HCT116 (cell line): ENCODE measurements at places on chromosomes 5 and 9.

GRCh38 chr9:74555565-74555964, 58.4 kb downstream of the RORB start:
- H3K27me3 ChIP-seq: peaks cover 9% of the 10 kb centered on the region
- no peak overlapping the region for H3K27ac ChIP-seq
- DNase-seq: no peak
- H3K4me1 ChIP-seq: no peaks in the 10 kb centered on the region
- no peaks in the 10 kb centered on the region for H3K36me3 ChIP-seq
- H3K4me3 ChIP-seq: no peak overlapping the region

DNA sequence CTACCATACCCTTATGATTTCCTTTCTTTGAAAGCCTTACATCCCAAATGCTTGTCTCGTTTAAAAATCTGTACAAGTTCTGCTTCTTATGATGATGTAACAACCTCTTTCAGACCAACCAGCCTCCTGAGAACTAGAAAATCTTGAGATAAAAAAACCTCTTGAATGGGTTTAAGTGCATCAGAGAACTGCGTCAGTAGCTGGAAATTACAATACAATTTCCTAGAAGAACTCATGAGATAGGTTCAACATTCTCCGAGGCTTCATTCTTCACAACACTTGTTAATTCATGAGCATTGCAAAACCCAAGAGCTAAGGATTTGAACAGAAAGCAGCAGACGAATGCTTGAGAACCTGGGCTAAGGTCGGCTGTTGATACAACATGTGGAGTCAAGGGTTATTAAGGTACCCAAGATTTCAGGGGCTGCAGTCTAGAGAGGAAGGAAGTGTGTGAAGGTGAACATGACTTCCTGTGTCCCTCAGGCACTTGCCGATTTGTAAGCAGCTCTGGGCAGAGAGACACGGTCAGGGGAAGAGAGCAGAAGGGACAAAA, 286.0 kb downstream of the ICE1 start:
- no peak overlapping the region for H3K27ac ChIP-seq
- DNase-seq: no peak
- no peaks in the 10 kb centered on the region for H3K4me1 ChIP-seq
- no peak overlapping the region for H3K4me3 ChIP-seq
- no peaks in the 10 kb centered on the region for H3K36me3 ChIP-seq

- no peaks in the 10 kb centered on the region for H3K4me1 ChIP-seq
- no peak for DNase-seq
- H3K27me3 ChIP-seq: no peaks in the 10 kb centered on the region
These were observed 30.0 kb downstream of the GOLM1 start for GRCh38 chr9:86069206-86069869.

DNA sequence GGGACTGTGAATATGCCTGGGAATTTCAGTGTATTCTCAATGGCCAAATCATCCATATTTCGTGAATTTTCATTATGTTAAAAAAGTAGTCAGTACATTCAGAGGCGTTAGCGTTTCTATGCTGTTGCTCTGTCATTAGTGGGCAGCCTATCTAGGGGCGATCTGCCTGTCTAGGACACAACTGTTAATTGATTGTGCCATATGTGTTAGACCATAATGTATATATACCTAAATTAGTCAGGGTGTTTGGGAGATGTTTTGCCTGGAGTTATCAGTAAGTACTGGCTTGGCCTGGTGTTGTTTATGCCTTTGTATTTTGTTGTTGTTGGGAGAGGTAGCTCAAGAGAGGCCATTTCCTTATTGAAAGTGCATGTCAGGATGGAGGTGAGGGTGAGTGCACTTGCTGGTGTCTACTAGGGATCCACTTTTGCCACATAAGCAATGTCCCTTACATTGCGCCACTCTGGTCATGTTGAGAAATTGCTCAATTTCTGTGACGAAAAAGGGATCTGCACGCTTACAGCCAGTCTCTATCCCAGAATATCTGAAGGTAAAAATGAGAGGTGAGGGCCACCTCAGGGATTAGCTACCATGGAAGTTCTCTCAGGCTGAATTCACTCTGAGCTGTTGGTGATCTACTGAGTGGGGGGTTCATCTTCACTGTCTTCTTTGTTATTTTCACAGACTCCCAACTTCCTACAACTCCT, 123.3 kb downstream of the ST8SIA4 start:
- H3K4me1 ChIP-seq: peaks cover 20% of the 10 kb centered on the region
- DNase-seq: no peak
- H3K27me3 ChIP-seq: no peaks in the 10 kb centered on the region
- no peak overlapping the region for H3K27ac ChIP-seq
- H3K4me3 ChIP-seq: no peak overlapping the region

GRCh38 chr9:122642226-122642625, 15.2 kb downstream of the OR1B1 start:
- 0 out of 2 replicates have a peak, but pooled peaks cover 7% of the 10 kb centered on the region for H3K27me3 ChIP-seq
- no peak overlapping the region for H3K27ac ChIP-seq
- DNase-seq: no peak
- no peaks in the 10 kb centered on the region for H3K36me3 ChIP-seq

DNA sequence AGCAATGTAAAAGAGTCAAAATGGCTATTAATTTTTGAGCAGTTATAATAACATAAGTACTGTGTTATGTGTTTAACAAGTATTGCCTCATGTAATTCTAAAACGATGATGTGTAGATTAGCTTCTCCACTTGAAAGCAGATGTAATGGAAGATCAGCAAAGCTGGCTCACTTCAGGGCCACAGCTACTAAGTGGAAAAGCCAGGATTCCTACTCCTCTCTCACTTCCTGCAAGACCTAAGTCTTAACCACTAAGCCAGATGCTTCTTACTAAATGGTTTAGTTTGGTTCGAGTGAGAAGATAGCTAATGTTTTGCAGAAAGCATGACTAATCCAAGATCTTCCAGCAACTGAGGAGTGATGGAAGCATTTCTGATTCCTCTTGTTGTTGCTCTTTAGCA, 15.7 kb upstream of the TNC start:
- H3K4me1 ChIP-seq: no peaks in the 10 kb centered on the region
- peaks cover 9% of the 10 kb centered on the region; the same call in 1 of the 2 replicates for H3K27me3 ChIP-seq
- DNase-seq: no peak
- no peak overlapping the region for H3K27ac ChIP-seq
- no peaks in the 10 kb centered on the region for H3K36me3 ChIP-seq
- H3K4me3 ChIP-seq: no peak overlapping the region

GRCh38 chr5:116032991-116033390, 719 bp downstream of the ARL14EPL start:
- peaks cover 8% of the 10 kb centered on the region; the same call in 1 of the 2 replicates for H3K36me3 ChIP-seq
- no peak for DNase-seq
- peaks cover 26% of the 10 kb centered on the region for H3K4me1 ChIP-seq
- peak overlapping the region; percentile 52 for H3K27ac ChIP-seq
- H3K4me3 ChIP-seq: no peak overlapping the region

- no peak overlapping the region for H3K27ac ChIP-seq
- H3K36me3 ChIP-seq: no peaks in the 10 kb centered on the region
- no peaks in the 10 kb centered on the region for H3K27me3 ChIP-seq
- no peak overlapping the region for H3K4me3 ChIP-seq
- H3K4me1 ChIP-seq: no peaks in the 10 kb centered on the region
These were observed 227.7 kb downstream of the RFK start for GRCh38 chr9:76166526-76166925.

DNA sequence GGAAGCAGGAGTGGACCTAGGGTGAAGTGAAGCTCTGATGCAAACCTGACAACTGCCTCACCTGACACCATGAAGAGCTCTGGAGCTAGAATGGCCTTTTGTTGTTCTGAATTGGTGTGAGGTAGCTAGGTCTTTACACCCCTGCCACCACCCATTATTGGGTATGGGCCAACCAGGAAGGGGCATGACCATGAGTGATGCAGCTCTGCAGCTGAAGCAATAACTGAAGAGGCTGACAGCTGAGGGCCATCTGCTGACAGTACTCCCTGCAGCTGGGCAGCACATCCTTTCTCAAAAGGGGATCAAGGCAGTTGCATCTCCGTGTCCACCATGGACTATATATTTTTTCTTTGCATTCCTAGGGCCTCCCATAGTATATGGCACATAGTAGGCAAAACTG, 87.0 kb upstream of the TLE1 start:
- no peak overlapping the region for H3K4me3 ChIP-seq
- no peak for DNase-seq
- no peaks in the 10 kb centered on the region for H3K4me1 ChIP-seq
- H3K36me3 ChIP-seq: no peaks in the 10 kb centered on the region

- no peaks in the 10 kb centered on the region for H3K27me3 ChIP-seq
- peaks cover 4% of the 10 kb centered on the region; the same call in 1 of the 2 replicates for H3K36me3 ChIP-seq
- no peak for DNase-seq
These were observed 38.8 kb downstream of the LPCAT1 start for GRCh38 chr5:1484730-1485578.

GRCh38 chr5:133400120-133400519, 212.2 kb downstream of the FSTL4 start:
- H3K36me3 ChIP-seq: no peaks in the 10 kb centered on the region
- peaks cover 11% of the 10 kb centered on the region for H3K4me1 ChIP-seq
- no peak overlapping the region for H3K27ac ChIP-seq
- DNase-seq: no peak
- H3K27me3 ChIP-seq: no peaks in the 10 kb centered on the region
- no peak overlapping the region for H3K4me3 ChIP-seq

- H3K27ac ChIP-seq: no peak overlapping the region
- H3K36me3 ChIP-seq: no peaks in the 10 kb centered on the region
- 0 out of 2 replicates have a peak, but pooled peaks cover 6% of the 10 kb centered on the region for H3K27me3 ChIP-seq
- DNase-seq: no peak
- no peaks in the 10 kb centered on the region for H3K4me1 ChIP-seq
- H3K4me3 ChIP-seq: no peak overlapping the region
These were observed 349.6 kb downstream of the PDE4D start for GRCh38 chr5:59543821-59544442.

DNA sequence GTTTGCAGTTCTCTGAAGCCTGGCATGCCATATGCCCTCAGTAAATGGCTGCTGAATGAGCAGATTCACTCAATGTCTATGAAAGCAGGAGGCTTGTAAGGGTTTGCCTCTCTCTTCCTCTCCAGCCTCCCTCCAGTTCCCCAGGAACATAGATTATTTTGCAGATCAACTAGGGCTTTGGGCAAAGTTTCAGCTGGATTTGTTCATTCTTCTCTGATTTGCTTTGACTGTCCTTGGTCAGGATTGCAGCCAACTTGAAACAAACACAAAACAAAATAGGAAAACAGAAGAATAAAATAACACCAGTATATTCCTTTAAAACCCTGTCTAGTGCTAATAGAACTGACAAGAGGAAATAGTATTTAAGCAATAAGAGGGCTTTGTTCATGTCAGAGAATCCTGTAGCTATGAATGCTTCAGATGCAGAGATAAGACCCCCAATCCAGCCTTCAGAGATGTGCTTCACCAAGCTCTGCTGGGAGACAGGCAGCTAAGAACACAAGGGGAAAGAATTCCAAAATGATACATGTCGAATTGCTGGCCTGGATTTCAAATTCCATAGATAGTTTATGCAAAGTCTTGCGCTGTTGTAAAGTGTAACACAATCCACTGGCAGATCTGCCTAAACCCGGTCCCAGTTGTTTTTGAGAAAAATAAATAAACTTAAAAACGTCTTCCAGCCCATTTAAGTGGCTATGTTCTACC, 174.3 kb downstream of the PAPPA start:
- H3K27me3 ChIP-seq: peaks cover 79% of the 10 kb centered on the region
- H3K4me3 ChIP-seq: no peak overlapping the region
- H3K4me1 ChIP-seq: no peaks in the 10 kb centered on the region
- H3K36me3 ChIP-seq: no peaks in the 10 kb centered on the region

DNA sequence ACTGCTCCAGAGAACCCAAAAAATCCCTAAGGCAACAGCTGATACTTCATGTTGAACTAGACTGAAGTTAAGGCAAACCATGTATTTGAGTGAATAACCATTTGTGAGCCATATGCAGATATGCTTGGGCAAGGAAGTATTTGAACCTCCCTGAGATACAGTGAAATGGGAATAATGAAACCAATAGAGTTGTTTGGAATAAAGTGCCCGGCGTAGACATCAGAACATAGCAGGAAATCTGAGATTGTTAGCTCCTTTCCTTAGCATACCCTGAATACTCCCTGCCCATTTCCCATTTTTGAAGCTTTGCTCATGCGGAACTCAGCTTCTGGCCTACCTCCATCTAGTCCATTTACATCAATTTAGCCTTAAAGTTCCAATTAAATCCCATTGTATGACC, 611.9 kb downstream of the EFNA5 start:
- DNase-seq: no peak
- H3K36me3 ChIP-seq: no peaks in the 10 kb centered on the region
- no peak overlapping the region for H3K27ac ChIP-seq
- no peak overlapping the region for H3K4me3 ChIP-seq
- H3K27me3 ChIP-seq: no peaks in the 10 kb centered on the region
- H3K4me1 ChIP-seq: no peaks in the 10 kb centered on the region

- peaks cover 57% of the 10 kb centered on the region for H3K4me1 ChIP-seq
- H3K36me3 ChIP-seq: no peaks in the 10 kb centered on the region
- peak overlapping the region; percentile 94 for H3K4me3 ChIP-seq
- peak; percentile 57 for DNase-seq
- peak overlapping the region; percentile 93 for H3K27ac ChIP-seq
These were observed 16.1 kb downstream of the GBGT1 start for GRCh38 chr9:133147412-133148198.

DNA sequence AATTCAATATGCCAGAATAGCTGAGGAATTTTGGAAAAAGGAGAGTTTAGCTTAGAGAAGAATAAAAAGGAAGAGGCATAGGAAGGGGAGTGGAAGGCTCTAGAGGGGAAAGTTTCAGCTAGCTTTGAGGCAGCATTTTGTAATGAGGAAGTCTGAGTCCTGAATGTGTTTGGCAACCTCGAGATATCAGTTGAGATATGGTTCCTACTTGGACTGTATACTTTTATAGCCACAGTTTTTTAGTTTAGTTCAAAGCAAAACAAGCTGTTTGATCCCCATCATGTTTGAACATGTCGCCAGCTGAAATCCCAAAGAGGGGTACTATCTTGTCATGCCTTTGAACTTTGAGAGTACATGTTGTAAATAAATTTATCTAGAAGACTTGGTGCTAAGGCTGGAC, 559.0 kb upstream of the FTMT start:
- no peak overlapping the region for H3K4me3 ChIP-seq
- H3K4me1 ChIP-seq: no peaks in the 10 kb centered on the region
- no peak overlapping the region for H3K27ac ChIP-seq
- no peaks in the 10 kb centered on the region for H3K36me3 ChIP-seq
- H3K27me3 ChIP-seq: no peaks in the 10 kb centered on the region
- DNase-seq: no peak

GRCh38 chr5:54628050-54628449, 110.5 kb downstream of the SNX18 start:
- 0 out of 2 replicates have a peak, but pooled peaks cover 8% of the 10 kb centered on the region for H3K27me3 ChIP-seq
- no peaks in the 10 kb centered on the region for H3K4me1 ChIP-seq
- no peak overlapping the region for H3K4me3 ChIP-seq
- H3K27ac ChIP-seq: no peak overlapping the region

- no peak for DNase-seq
- no peak overlapping the region for H3K27ac ChIP-seq
- no peaks in the 10 kb centered on the region for H3K4me1 ChIP-seq
- H3K27me3 ChIP-seq: no peaks in the 10 kb centered on the region
- H3K36me3 ChIP-seq: no peaks in the 10 kb centered on the region
- no peak overlapping the region for H3K4me3 ChIP-seq
These were observed 234.6 kb upstream of the CD180 start for GRCh38 chr5:67431191-67431590.

DNA sequence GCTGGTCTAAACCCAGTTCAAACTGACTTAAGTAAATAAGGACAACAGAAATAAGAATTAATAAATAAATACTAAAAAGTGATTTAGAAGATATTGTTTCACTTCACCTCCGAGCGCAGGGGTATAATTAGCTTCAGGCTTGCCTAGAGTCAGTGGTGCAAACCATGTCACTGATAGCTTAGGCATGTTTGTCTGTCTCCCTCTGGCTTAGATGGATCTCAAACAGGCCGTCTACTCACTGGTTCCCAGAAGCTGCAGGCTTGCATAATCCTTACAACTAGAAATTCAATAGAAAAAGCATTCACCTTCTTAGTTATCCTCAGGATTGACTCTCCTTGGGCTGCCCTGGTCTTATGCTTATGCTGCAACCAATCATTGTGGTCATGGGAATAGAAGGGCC, 629.8 kb upstream of the WWC1 start:
- no peaks in the 10 kb centered on the region for H3K36me3 ChIP-seq
- no peak for DNase-seq
- peaks cover 15% of the 10 kb centered on the region; the same call in 1 of the 2 replicates for H3K27me3 ChIP-seq
- H3K4me1 ChIP-seq: no peaks in the 10 kb centered on the region
- H3K27ac ChIP-seq: no peak overlapping the region
